ENCODE measurements at places on chromosomes 11 and 22. TPM values are rescaled to one million over a fixed set of nuclear protein-coding genes. Genes with fewer than 3 reads are reported as not detected.

Gene RAB38
- total RNA-seq: 36.2 TPM

Gene SCARF2
- 10.3 TPM for total RNA-seq

Gene RASGRP2
- total RNA-seq: 5.1 TPM

Gene PIWIL4
- total RNA-seq: 6.2 TPM

Gene PANX2
- 0.30 TPM for total RNA-seq

Gene OR52I2
- total RNA-seq: not detected

Data from skin of body (tissue), 3 donors.